Motor neuron (in vitro differentiated cells): ENCODE measurements at places on chromosomes 4 and X.
A peak's percentile ranks its signal among the peaks of the same experiment; 100 is the strongest.

- ATAC-seq = no peak
Measured at GRCh38 chr4:53994382-53995102, 69.9 kb downstream of the CHIC2 start.

- ATAC-seq = no peak
Measured at GRCh38 chr4:181030961-181031360, 1212.2 kb upstream of the TENM3 start.

DNA sequence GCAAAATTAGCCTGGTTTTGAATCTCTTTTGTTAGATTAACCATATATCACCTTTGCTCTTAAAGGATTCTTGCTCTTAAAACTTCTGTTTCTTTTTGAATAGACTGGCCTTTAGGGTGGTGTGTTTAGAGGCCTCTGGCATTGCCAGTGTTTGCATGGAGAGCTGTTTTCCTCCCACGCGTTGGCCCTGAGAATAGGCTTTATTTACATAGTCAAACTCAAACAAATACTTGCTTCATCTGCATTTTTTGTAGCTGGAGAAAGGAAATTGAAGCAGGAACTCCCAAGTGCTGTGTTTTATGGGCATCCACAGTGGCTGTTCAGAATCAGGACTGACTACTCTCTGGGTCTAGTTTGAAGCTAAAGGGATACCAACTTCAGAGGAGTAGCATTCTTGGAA is 2.7 kb downstream of the SHROOM2 start:
- peak; percentile 49 for ATAC-seq

DNA sequence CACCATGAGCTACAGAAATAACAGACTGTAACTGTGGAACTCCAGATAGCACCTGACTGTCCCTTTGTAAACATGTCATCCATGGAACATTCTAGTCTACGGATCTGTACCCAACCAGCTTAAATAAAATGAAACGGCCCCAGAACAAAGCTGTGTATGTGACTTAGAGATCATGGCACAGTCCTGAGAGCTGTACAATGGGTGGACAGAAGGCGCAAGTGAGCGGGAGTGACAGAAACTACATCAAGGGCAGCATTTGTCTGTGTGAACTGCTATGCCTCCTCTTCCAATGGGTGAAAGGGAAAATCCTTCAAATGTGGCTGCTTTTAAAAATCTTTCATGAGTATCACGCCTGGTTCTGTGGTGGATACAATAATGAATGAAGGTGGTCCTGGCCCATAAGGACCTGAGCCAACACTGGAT is 72.5 kb downstream of the FAT1 start:
- ATAC-seq = no peak

DNA sequence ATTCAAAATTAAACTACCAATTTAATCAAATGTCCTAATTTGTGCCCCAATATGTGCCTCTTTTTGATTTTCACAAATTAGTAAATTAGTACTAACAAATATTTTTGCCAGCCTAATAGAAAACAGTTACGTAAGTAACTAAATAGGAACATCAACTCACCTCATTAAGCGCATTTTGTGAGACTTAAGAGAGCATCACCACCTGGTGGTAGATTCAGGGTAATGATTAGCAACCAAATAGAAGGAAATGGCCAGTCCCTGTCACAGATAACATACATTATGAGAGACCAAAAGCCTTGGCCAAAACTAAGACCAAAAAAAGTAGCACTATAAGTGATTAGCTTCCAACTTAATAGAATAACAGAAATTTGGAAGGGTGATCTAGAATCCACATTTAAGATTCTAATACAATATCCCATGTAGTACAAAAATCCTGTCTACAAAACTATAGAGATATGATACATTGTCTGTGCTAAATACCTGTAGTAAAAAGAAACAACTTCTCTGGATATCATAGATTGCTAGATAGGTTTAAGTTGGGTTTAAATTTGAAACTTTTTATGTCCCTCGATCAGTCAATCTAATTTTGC is 46.7 kb downstream of the C4orf46 start:
- no peak for ATAC-seq

DNA sequence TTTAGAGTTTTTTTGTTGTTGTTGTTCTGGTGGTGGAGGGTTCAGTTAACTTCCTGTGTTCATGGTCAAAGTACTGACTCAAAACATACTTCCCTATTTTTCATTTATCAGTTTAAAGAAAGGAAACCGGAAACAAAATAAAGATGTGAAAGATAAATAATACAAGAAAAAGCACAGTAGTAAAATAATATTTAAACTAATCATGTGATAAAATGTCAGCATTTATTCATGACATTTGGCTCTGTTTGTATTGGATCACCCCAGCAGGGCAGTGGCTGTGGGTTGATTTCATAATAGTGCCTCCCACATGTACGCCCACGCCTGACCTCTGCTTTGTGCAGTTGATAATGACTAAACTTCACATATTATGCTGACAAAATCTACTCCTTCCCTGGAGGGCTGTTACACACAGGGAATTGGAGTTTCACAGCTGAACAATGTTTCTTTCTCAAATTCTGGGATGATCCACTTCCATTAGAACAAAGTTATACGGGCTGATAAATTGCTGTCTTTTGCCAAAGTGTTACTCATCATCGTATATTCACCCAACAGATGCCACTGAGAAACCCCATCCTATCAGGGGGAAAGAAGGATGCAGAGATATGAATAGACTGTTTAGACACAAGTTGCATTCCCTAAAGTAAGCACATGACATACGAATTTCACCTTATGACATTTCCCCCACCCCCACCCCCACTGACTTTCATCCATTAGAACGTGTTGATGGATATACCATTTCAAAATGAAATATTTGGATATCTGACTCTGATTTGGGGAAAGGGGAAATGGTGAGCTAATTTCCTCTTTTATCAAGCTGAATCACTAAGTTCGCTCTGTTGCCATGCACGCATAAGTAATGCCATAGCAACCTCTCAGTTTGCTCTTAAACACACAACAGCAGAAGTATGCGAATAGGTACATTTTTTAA is 48.3 kb downstream of the AMELX start:
- peak; percentile 96 for ATAC-seq

GRCh38 chr4:15188605-15189539 is 186.6 kb downstream of the CPEB2 start:
- ATAC-seq = no peak

DNA sequence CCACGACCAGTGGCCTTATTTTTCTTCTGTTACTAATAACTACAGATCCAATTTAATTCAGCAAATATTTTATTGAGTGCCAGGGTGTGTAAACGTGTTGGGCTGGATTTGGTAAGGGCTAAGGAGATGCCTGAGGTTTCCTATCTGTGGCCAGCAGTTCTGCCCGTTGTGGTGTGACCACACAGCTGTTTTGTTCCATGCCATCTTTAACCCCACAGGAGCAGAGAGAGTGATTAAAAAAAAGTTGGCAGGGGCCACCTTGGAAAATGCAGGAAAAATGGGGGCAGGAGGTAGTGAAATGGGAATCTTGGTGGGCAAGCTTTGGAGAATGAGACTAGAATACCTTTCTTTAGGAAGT is 1.1 kb downstream of the PLAC8 start:
- no peak for ATAC-seq

- ATAC-seq = no peak
Measured at GRCh38 chr4:148315049-148315448, 127.2 kb downstream of the NR3C2 start.

DNA sequence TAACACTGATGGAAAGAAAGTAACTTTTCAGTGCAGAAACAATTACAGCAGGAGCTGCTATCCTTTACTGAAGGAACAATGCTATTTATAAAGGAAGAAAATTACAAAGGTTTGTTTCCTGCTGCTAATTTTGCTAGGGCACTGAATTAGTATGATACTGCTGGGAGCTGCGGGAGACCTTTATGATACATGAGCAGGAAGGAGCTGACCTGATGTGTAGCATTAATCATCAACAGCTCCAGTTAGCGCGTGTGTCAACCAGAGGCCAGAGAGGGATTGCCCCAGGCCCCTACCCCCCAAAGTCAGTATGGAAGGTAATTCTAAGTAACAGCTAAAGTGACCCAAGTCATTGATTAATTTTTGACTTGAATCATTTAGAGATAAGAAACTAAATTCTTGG is 728.9 kb downstream of the PCDH18 start:
- ATAC-seq = no peak

GRCh38 chr4:172143605-172144314 is 330.6 kb downstream of the GALNTL6 start:
- no peak for ATAC-seq

DNA sequence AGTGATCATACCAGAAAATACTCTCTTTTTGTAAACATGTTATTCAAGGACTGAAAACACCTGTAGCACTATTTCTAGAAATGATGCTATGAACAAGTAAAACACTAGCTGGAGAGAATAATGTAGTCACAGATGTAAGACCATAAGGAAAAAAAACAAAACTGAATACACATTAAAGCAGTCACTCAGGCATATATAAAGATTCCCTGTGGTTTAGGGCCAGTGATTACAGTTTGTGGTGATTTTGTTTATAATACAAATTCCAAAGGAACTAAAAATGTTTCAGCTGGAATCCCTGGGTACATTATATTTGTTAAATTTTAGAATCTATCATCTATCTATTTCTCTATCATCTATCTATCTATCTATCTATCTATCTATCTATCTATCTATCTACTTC is 777.8 kb upstream of the FRG1 start:
- no peak for ATAC-seq

DNA sequence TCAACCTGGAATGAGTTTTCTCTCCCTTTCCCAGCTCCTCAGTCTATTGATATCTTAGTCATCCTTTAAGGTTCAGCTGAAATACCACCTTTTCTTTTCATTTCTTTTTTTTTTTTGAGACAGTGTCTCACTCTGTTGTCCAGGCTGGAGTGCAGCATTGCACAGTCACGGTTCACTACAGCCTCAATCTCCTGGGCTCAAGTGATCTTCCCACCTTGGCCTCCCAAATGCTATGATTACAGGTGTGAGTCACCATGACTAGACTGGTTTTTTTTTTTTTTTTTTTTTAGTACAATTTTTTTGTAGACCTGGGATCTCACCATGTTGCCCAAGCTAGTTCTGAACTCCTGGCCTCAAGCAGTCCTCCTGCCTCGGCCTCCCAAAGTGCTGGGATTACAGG is 28.9 kb downstream of the AFF1 start:
- ATAC-seq = no peak

DNA sequence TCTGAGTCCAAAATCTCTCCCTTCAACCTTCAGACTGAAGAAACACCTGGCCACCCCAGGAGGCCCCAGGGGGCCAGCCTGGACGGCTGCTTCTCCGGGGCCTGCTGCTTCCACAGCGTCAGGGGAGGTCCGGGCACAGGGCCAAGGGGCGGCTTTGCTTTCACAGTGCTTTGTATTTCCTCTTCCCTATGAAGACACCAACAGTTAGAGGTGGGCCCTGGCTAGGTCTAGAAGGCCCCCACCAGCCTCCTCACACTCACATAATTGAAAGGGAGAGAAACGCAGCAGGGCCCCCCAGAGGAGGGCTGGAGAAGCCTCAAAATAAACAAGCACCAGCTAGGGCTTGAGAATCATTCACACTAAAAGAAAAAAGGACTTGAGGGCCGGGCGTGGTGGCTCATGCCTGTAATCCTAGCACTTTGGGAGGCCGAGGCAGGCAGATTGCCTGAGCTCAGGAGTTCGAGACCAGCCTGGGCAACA is 17.8 kb downstream of the SCD5 start:
- peak; percentile 77 for ATAC-seq

GRCh38 chr4:11495291-11495690 is 66.6 kb upstream of the HS3ST1 start:
- ATAC-seq = no peak

- ATAC-seq = no peak
Measured at GRCh38 chr4:186653969-186654368, 69.7 kb downstream of the FAT1 start.

GRCh38 chrX:131845201-131845600 is 177.9 kb upstream of the STK26 start:
- ATAC-seq = no peak

DNA sequence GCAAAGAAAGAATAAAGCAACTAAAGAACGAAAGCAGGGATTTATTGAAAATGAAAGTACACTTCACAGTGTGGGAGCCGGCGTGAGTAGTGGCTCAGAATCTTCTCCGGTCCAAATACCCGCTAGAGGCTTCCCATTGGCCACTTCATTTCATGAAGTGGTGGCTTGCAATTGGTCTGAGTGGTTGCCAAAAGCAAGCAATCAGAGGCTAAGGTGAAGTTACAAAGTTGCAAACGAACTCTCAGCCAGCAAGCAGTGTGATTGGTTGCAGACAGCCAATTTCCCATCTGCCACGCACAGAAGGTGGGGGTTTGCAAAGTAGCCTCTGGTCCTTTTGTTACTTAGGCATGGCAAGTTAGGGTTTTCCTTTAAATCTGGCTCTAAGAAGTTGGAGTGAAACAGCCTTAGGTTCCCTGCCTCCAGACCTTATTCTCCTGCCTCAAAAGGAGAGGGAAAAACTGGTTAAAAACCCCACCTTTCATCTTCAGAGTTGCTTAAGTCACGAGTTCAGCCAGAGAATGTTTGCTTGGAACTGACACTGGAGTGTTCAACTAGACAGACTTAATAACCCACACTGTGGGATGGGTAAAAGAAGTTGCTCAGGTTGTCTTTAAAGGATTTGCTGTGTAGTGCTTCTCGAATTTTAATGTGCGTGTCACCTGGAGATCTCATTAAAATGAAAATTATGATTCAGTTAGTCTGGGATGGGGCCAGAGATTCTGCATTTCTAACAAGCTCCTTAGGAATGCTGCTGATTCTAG is 6.9 kb upstream of the CLOCK start:
- ATAC-seq = no peak

DNA sequence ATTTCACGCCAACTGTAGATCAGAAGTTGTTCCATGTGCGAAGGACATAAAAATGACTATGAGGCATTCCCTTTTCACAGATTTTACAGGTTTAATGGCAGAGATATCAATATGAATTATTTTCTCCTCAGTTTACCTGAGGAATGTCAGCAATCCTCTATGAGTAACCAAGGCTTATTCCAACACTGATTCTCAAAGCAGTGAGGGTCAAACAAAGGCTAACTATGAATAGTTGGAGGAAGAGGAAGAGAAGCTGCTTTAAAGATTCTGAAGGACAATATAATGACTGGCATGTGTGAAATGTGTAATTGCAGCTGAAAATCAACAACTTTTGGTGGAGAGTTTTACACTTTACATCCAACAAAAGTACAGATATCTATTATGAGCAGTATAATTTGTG is 29.1 kb downstream of the NAF1 start:
- no peak for ATAC-seq

DNA sequence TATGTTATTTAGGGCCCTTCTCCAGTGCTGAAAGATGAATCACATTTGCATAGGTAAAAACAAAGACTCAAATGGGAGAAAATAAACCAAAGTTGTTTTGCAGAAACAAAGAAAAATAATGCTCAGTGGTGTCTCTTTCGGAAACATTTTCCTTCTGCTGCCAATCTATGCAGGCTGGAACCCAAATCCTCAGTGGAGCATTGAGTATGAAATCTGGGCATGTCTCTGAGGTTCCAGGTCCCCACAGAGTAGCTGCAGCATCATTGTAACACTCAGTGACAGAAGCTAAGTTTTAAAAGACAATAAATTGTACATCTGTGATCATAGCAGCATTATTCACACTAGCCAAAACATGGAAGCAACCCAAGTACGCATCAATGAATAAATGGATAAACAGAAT is 303.6 kb downstream of the FBXW7 start:
- no peak for ATAC-seq

GRCh38 chrX:30572004-30572403 is 5.6 kb downstream of the TASL start:
- no peak for ATAC-seq
